ENCODE measurements at places on chromosomes 13 and 19.

GRCh38 chr19:50638600-50638999, 1.1 kb downstream of the SYT3 start:
- DNase-seq, result no peak

DNA sequence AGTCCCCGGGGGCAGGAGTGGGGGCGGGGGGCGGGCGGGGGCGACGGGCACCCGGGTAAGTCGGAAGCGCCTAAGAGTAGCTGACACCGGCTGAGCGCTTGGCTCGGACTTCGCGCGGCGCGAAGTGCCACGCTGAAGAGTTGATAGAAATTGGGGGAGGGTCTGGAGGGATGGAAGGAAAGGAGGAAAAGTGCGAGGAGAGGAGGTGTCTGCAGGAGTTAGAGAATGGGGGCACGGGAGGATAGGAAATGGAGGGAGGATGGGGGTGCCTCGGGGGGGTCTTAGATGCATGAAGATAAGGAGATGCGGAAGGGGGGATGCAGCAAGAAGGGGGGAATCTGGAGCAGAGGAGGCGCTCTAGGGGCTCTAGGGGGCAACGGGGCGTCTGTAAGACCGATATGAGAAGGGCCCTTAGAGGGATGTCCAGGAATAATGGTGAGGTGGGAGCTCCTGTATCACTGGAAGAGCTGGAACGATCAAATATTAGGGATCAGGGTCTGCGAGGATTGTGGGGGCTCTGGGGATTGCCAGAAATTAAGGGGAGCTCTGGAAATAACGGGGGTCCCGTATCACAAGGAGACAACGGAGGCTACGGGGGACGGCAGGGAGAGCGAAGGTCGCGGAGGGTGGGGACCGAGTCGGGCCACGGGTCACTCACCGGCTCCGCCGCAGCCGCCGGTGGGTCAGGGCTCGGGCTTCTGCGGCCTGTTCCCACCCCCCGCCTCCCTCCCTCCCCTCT, at the start of gene MYPOP:
Gene MYPOP (minus strand): TSS at position 702 of the 739 bp plus-strand sequence. CDS start 840 bp downstream, outside the sequence.
- no peak for DNase-seq

DNA sequence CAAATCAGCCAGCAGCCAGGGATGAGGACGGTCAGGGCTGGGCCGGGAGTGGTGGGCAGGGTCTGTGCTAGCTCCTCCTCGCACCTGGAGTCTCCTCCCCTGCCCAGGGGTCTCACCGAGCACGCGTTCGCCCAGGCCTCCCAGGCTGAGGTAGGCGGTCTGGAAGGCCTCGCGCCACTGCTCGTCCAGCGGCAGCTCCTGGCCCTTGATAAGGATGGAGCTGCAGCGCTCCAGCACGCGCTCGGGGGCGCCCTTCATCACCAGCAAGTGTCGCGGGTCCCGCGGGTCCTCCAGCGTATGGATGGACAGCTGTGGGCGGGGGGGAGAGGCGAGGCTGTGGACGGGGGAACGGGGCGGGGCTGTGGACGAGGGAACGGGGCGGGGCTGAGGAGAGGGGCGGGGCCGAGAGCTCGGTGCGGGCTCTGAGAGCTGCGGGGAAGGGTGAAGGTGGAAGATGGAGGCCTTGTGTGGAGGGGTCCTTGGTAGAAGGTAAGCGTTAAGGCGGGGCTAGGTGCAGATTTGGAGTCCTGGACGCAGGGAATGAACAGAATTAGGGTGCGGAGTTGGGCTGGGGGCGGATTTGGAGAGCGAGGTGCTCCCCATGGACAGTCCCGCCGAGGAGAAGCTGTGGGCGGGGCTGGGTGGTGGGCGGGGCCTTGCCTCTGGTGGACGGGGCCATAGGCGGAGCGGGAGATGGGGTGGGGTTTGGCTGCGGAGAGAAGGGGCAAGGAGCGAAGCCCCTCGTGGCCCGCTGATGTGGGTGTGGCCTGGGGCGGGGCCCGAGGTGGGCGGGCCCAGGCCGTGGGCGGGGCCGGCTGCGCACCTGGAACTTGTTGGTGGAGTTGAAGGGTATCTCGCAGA, 5.7 kb downstream of the ATP4A start:
- DNase-seq, result peak; percentile 75

- no peak for DNase-seq
These were observed 324.9 kb upstream of the SPRY2 start for GRCh38 chr13:80665792-80666333.

DNA sequence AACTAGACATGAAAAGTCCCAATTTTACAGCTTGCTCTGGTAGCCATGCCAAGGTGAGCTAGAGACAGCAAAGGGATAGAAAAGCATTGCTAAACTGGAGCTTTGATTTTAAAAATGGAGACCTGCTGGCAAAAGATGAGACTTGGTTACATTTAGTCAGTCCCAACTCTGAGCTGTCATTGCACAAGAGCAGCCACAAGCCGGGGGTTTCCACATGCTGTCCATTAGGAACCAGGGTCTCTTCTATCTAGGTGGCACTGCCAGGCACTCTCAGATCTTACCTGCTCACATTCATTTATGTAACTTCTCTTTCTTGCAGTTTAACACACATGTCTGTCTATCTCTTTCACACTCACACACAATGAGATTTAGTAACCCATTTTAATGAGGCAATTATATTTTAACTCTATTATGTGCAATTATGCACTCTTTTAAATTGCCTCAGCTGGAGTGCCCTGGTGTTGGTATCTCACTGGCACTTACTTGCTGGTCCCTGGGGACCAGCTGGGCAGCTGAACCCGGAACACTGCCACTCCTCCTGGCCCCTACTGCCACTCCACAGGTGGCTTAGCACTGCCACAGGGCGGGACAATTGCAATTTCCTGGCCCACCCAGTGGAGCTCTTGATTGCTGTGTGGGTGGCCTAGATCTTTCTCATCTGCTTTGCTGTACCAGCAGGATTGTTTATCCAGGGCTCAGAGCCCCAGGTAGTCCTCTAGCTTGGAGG, 112.5 kb downstream of the COG6 start:
- DNase-seq, result no peak

DNA sequence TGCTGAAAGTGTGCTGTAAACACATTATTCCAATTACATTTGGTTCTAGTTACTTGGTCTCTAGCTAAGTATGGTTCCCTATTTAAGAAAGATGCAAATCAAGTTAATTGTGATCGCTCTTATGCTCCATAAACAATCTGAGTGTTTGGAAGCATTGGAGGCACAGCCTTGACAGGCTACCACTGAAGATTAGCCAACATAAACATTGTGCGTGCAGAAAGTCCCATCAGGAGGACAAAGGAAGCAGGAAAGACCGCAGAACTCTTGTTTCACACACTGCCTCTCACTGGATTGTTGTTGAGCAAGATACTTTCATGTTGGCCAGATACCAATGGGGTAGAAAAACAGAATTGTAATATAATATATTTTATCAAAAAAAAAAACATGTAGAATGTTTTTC, 814.4 kb downstream of the EFNB2 start:
- DNase-seq, result no peak

- no peak for DNase-seq
These were observed 183.0 kb downstream of the STK24 start for GRCh38 chr13:98393873-98394272.

- no peak for DNase-seq
These were observed 1.2 kb downstream of the VASP start for GRCh38 chr19:45508417-45508860.

DNA sequence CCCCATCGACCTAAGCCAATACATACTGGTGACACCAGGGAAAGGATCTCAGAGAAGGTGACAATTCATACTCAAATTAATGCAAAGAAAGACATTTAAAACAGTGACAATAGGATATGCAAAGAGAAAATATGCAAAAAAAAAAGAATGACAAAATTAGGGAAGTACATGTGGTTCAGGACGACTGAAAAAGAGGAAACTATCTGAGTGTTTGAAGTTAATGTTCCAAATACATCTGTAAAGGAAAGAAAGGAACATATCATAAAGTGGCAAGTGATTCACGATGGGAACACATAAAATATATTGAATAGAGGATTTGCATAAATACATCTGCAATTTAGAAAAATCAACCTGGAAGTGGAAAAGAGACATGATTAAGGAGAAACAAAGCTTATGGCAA, 441.4 kb downstream of the SLITRK5 start:
- DNase-seq, result no peak

GRCh38 chr13:56457535-56458190, 683.1 kb upstream of the PRR20A start:
- DNase-seq, result no peak

GRCh38 chr19:30781519-30781918, 409.3 kb downstream of the ZNF536 start:
- no peak for DNase-seq

GRCh38 chr13:76214001-76214400, 577.9 kb downstream of the LMO7 start:
- DNase-seq, result no peak

- DNase-seq, result no peak
These were observed 46.8 kb upstream of the CYP2A7 start for GRCh38 chr19:40928850-40929249.

DNA sequence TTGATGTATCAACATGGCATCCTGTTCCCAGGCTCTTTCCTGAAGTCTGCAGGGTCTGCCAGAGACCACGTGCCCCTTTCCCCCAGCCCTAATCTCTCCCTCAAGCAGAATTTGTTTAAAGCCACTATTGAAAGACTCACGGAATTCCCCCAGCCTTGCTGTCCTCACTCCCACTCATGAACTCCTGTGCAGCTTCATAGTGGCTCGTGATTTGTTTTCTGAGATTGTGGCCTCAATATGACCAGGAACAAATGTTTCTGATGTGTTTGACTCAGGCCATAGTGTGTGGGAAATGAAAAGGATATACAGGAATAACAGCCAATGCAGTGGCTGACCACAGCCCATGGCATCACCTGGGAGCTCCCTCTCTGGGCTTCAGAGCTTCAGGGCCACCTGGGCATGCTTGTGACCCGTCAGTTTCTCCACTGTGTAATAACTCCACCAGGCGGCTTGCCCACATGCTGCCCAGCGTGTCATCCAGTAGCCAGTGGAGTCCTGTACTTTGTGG, 8.1 kb upstream of the SERPINE3 start:
- no peak for DNase-seq

DNA sequence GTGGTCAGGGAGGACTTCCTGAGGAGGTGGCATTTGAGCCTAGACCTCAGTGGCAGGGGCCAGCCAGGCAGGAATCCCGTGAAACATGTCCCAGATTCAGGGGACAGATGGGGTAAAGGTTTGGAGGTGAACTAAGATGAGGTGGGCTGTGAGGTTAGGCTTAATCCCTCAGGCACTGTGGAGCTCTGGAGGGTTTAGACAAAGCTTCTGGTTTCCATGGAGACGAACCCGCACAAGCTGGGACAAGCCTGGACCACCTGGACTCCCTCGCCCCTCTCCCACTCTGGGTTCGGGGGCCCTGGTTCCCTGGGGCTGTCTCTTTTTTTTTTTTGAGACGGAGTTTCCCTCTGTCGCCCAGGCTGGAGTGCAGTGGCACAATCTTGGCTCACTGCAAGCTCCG, 15.7 kb downstream of the TJP3 start:
- DNase-seq, result no peak

DNA sequence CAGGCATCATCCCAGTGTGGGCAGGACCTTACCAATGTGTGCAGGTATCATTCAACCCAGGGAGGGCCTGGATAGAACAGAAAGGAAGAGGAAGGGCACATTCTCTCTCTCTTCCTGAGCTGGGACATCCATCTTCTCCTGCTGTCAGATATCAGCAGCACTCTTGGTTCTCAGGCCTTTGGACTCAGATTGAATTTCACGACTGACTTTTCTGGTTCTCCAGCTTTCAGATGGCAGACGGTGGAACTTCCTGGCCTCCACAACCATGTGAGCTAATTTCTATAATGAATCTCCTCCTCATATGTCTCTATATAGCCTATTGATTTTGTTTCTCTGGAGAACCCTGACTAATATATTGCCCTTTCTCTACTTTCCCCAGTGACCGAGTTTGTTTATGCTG, 77.3 kb downstream of the OLFM4 start:
- DNase-seq, result no peak

- peak; percentile 67 for DNase-seq
These were observed 718.5 kb downstream of the EFNB2 start for GRCh38 chr13:105816994-105817393.

DNA sequence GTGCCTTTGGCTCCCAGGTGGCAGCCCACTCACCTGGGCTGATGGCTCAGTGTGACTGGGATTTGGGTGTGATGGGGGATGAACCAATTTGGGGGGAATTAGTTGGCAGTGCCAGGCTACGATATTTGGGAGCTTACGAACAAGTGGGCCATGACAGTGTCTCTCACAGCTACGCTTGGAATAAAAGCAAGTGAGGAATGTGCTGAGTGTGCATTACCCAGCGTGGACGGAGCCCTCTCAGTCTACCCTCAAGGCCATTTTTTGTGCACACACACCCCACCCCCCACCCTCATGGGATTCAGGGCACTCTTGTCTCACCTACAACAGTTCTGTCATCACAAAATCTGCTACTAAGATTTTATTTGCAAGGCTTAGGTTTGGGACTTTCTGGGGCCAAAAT, 329.1 kb downstream of the NDFIP2 start:
- DNase-seq, result no peak

GRCh38 chr19:42452590-42452989, 9.8 kb upstream of the CXCL17 start:
- DNase-seq, result no peak

DNA sequence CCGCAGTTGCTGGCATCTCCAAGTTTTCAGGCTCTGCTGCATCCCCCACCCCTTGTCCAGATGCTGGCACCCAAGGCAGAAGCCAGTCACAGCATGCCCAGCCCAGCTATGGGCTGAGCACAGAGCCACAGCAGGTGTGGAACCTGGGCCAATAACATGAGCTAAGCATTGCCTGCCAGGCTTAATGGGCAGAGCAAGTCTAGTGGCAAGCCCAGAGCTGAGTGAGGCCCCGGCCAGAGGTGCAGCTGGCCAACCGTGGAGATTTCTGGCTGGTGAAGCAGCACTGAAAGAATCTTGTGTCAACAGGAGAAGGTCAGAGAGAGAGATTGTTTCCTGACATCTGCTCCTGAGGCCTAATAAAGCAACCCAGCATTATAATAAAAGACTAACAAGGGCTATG, 111.0 kb downstream of the B3GLCT start:
- DNase-seq, result no peak

DNA sequence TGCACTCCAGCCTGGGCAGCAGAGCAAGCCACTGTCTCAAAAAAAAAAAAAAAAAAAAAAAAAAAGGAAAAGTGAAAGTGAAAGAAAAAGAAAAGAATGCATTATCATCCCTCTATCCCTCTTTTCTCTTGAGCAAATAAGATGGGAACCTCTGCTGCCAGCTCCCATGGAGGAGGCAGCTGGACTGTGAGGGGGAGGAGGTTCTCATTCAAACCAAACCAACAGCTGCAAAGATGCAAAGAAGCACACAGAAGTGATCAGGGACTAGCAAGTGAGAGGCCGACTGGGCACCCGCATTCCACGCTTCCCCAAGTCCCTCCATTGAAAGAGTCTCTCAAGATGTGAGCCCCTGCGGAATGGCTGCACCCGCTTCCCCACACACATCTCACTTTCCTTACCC, 63.5 kb downstream of the TSHZ3 start:
- DNase-seq, result no peak

DNA sequence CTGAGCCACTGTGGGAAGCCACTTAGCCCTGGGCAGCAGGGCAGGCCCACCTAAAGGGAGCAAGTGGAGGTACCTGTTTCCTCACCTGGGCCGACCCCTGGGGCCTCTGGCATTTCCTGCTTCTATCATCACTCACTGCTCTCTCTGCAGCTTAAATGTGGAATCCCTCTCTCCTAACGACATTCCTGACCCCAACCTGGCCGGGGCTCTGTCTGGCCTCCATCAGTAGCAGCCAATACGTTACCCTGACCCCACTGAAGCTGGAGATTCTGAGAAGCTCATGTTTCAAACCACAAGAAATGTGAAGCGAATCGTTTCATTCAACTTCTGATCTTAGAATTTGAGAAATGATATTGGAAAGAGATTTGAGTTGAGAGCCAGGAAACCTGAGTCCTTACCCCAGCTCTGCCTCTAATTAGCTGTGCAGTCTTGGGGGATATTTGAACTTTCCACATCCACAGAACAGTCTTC, 39.9 kb downstream of the DOCK9 start:
- DNase-seq, result no peak
